ENCODE measurements at places on chromosomes 4 and X.

DNA sequence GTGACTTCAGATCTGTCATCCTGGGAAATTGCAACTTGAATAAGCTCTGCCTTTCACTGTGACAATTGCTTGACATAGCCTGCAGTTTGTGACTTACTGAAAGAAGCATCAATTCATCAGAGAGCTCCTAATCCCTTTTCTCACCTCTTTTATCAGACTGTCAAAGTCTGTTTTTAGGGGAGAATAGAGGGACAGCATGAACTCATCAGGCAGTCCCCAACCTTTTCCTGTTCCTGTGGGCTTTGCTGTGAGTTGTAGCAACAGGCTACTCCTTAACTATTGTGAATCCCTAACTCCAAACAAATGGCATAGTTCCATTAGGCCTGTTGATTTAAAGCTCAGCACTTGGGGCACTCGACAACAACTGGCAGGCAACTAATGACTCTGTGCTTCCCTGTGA is 64.9 kb downstream of the DOCK11 start:
- no peak for DNase-seq

DNA sequence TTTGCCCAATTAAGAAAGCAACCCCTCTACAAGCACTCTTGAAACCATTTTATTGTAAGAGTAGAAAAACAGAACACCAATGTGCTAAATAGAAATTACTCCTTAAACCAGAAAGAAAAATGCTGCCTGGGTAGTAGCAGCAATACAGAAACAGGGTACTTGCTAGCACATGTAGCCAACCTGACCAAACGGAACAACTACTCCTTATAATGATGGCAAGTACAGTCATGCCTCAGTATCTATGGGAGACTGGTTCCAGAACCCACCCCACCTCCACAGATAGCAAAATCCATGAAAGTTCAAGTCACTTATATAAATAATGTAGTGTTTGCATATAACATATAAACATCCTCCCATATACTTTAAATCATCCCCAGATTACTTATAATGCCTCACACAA is 168.8 kb downstream of the ATRX start:
- DNase-seq: no peak

- DNase-seq: peak; percentile 28
These were observed at the start of gene STK32B for GRCh38 chr4:5051278-5052203. STK32B (plus strand) TSS chr4:5051480.

- DNase-seq: no peak
These were observed 120.8 kb downstream of the EGF start for GRCh38 chr4:110033355-110034025.

DNA sequence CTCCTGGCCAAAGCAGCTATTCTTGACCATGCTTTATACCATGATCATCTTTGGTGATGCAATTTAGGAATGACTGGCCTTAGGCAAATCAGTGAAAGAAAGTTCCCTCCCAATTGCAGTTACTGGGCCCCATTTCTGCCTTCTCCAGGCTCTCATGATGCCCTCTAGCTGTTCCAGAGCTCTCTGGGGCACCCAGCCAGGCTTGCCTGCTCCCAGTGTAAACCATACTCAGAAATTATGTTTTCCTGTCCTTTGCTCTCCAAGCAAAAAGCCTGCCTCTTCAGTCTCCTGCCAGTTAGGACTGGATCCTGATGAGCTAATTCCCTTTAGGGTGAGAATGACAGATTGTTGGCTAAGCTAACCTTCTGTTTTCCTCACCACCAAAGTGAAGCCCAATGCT is 85.3 kb upstream of the RBPJ start:
- DNase-seq: no peak

DNA sequence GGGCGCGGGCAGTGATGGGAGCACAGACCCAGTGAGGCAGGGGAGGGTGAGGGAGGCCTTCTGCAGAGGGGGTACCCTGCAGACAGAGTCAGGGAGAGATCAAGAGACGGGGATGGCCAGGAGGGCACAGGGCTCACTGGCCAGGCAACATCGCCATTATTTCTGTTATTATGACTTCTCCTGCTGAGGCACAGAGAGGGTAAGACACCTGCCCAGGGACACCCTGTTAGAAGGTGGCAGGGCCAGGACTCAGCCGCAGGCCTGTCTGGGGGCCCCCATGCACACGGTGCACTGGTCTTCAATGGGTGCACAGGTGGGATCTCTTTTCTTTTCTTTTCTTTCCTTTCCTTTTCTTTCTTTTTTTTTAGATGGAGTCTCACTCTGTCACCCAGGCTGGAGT is 15.8 kb downstream of the BLOC1S4 start:
- no peak for DNase-seq

DNA sequence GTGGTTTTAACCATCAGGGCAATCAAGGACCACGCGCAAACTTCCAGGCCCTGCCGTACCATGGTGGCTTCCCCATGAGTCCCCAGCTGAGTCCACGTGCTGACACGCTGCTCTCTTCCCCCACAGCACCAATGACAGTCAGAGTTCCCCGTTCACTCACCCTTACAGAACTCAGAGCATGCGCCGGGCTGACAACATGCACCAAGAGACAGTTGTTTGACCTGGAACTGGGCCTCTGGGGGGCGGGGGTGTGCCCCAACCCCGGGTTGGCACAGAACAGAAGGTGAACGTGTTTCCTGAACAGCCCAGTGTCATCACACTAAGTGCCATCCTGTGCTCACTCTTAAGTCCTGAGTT is 29.4 kb downstream of the IRF2 start:
- peak; percentile 41 for DNase-seq

DNA sequence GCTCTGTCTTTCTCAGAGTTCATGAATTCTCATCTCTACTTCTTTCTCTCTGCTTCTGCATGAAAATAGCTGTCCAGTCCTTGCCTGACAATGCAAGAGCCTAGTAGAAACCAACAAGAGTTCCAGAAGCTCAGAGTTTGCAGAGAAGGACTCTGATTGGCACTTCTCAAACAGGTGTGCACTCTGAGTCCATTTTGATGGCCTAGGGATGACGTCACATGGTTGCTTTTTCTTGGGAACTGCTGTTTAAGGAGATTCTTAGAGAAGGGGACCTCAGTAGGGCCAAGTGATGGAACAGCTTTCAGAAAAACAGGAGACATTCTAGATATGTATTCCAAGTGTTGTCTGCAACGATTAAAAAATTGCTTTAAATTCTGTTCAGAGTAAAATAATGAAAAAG is 56.8 kb downstream of the HMGB2 start:
- DNase-seq: no peak

GRCh38 chr4:76758290-76758882 is 139.6 kb downstream of the SOWAHB start:
- no peak for DNase-seq

- DNase-seq: no peak
These were observed 117.5 kb downstream of the ATG4A start for GRCh38 chrX:108209006-108209554.

- DNase-seq: no peak
These were observed 148.1 kb downstream of the PLS3 start for GRCh38 chrX:115709039-115709438.

DNA sequence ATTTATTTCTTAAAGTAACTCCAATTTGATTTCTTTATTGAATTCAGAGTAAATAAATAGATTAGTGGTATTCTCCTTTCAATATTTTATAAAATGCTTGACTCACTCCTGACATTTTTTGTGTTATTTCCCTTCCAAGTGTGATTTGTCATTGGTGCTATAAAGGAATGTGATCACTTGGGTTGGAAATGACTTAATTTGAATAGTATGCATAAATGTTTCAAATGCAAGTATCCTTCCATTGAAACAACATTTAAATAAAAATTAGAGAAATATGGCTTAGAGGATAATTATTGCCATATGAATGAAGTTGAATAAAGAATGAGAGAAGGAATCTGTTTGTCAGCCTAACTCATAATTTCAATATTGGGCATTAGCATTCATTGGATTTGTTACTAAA is 182.7 kb downstream of the PABPC4L start:
- no peak for DNase-seq

GRCh38 chr4:85773372-85773771 is 298.4 kb downstream of the ARHGAP24 start:
- no peak for DNase-seq

DNA sequence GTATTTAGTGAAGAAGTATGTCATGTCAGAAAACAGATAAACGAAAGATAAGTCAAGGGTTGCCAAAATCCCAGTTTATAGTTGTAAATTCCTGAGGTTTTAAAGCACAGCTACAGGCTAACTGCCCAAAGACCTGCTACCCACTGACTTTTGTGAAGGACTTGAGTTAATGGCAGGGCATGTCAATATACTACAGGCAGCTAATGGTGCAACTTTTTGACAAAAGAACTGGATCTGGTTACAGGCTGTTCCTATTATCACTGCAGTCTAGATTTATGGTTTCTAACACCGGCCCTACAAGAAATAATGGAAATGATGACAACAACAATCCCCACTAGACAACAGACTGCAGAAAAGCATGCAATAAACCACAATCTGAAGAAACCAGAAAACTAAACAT is 6.4 kb downstream of the SCML2 start:
- DNase-seq: no peak

- DNase-seq: no peak
These were observed 6.7 kb upstream of the MSX1 start for GRCh38 chr4:4852591-4853362.

DNA sequence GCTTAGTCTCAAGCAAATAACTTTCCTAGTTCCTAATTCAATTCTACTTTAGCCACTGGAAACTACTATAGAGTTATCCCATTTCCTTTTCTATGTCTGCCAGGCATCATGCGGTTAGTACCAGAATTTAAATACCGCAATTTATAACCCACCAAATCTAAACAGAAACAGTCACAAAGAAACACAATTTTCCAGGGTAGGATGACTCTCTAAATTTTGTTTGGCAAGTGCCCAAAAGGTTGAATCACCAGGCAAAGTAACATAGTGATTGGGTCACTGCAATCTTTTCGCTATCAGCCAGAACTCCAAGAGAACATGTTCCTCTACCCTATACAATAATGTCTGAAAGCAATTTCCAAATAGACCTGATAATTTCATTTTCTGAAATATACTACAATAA is 240.2 kb upstream of the GRIA3 start:
- no peak for DNase-seq

DNA sequence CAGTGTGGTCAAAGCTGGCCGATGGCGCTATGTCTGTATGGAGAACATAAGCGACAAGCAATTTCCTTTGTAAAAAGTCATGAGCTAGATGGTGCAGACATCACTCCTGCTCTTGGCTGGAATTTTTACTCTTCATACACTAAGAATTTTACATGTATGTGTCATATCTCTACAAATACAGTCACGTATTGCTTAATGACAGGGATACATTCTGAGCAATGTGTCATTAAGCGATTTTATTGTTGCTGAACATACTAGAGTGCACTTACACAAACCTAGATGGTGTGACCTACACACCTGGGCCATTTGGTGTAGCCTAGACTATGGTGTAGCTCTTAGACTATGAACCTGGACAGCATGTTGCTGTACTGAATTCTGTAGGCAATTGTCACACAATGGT is 185.4 kb downstream of the SOWAHB start:
- DNase-seq: no peak

- DNase-seq: no peak
These were observed 78.6 kb downstream of the PPP2R2C start for GRCh38 chr4:6393544-6394475.

DNA sequence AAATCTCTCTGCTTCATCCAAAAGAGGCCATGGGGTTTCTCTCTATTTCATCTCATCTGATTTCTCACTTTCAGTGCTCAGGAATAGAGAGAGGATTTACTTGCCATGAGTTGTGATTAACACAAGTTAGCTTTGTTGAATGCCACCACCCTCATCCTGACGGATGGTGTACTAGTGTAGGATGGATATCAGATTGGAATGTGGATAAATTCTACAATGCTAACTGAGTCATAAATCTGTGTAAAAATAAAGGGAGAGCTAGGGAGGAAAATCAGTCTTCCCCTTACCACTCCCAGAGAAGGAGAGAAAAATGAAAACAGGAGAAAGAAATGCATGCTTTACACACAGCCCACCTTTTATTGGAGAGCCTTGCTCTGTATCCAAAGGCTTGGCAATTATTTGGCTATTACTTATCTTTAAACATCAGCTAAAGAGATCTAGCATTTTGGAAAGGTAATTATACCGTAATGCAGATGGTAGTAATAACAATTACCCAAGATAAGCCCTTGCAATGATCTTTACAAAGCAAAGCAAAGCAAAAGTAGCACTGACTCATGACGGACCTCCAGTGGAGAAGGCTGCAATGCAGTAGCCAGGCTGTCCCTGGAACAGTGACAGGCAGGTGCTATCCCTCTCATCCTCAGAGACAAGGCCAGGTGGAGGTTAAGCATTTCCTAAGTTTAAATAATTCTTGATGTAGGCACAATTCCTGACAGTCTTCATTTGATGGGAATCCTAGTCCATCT is 306.3 kb upstream of the PPARGC1A start:
- no peak for DNase-seq

GRCh38 chr4:95839891-95840290 is at the start of gene PDHA2:
PDHA2 (plus strand) TSS chr4:95840093; CDS start chr4:95840151, 58 bp downstream.
- no peak for DNase-seq

DNA sequence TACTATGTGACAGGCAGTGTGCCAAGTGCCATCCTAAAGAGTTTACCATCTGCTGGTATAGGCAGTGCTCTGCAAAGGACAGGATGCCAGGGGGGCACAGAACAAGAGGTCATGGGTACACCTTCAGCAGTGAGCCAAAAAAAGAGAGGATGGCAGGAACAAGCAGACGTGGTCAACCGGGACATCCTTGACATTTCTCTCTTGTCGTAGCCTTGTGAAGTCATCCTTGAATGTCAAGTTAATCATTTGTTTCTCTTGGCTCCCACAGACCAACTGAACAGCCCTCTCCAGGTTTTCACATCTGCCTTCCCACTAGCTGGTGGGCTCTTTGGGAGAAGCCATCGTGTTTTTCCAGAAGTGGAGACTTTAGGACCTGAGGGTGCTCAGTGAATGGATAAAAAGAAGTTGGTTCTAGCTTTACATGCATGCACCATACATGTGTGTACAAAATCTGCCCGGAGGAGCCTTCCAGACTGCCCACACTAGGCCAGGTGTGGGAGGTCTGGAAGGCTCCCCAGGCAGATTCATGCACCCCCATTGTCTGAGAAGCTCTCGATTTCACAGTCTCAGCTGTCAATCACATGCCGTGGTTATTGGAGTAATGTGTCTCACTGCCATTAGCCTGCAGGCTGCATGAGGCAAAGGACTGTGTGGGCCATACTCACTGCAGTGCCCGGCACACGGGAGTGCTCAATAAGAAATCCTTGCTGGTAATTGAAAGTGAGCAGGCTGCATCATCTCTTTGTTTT is 16.4 kb downstream of the PNMA6F start:
- DNase-seq: no peak

DNA sequence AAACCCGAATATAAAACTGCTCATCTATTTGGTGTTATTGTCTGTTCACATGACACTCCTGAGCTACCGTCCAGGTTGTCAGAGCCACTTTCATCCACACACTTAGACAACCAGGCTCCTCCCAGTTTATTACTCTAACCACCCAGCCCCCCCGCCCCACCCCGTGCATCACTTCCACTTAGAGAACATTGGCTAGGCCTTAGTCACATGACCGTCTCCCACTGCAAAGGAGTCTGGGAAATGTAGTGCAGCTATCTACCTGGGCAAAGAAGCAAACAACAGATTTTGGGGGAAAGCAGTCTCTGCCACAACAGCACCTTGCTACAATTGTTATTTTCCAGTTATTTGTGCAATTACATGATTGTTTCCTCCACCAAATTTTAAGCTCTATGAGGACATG is 57.6 kb upstream of the RBPJ start:
- DNase-seq: no peak

- DNase-seq: no peak
These were observed 236.1 kb downstream of the FBXO8 start for GRCh38 chr4:174047363-174047762.

Data from stimulated activated CD4-positive, alpha-beta T cell treated with anti-CD3 and anti-CD28 coated beads, Interleukin-2, amount 100 ng/mL, for 24 hours (primary cell).